ENCODE measurements at places on chromosomes 13 and 19.

DNA sequence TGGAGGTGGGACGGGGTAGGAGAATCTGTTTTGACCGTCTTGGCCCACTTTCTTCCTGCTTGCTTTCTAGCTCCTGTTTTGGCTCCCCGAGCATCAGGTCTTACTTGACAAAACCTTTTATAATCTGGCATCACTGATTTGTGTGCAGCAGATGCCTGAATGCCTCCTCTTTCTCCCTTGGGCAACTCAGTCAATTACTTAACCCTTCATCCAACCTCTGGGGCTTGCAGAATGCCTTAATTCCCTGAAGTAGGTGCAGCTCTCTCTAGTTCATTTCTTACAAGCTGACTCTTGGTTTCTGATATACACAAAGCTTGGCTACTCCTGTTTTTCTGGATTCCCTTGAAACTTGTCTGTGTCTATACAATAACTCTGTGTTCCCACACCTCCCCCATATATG lies 5.7 kb upstream of the NUP58 start:
- no peaks in the 10 kb centered on the region for H3K36me3 ChIP-seq
- no peak overlapping the region for H3K27ac ChIP-seq
- peaks cover 10% of the 10 kb centered on the region for H3K4me1 ChIP-seq
- H3K4me3 ChIP-seq: no peak overlapping the region
- H3K27me3 ChIP-seq: peaks cover 9% of the 10 kb centered on the region
- no peak for DNase-seq

DNA sequence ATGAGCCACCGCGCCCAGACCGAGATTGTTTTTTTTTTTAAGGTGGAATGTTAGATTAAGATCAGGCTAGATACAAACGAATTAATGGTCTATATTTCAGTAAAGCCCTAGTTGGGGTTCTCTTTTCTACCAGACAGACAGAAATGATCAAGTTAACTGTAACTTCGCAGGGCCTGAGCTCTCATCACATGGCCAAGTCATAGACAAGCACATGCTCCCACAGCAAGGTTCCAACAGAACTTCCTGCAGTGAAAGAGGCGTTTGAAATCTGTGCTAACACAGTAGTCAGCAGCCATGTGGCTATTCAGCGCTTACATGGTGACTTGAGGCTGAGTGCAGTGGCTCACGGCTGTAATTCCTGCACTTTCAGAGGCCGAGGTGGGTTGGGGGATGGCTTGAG lies 34.7 kb upstream of the SEMA6B start:
- H3K36me3 ChIP-seq: no peaks in the 10 kb centered on the region
- H3K27me3 ChIP-seq: peaks cover 43% of the 10 kb centered on the region
- peaks cover 7% of the 10 kb centered on the region for H3K4me1 ChIP-seq
- no peak overlapping the region for H3K27ac ChIP-seq
- no peak overlapping the region for H3K4me3 ChIP-seq
- DNase-seq: no peak

GRCh38 chr13:94313321-94313910 lies 166.1 kb downstream of the DCT start:
- no peak overlapping the region for H3K4me3 ChIP-seq
- no peaks in the 10 kb centered on the region for H3K27me3 ChIP-seq
- H3K36me3 ChIP-seq: no peaks in the 10 kb centered on the region
- peaks cover 21% of the 10 kb centered on the region for H3K4me1 ChIP-seq

- no peak for DNase-seq
- no peak overlapping the region for H3K27ac ChIP-seq
- H3K27me3 ChIP-seq: no peaks in the 10 kb centered on the region
- H3K4me3 ChIP-seq: no peak overlapping the region
- no peaks in the 10 kb centered on the region for H3K36me3 ChIP-seq
These were observed 25.5 kb upstream of the ZNF562 start for GRCh38 chr19:9700229-9700981.

- H3K27ac ChIP-seq: no peak overlapping the region
- peaks cover 2% of the 10 kb centered on the region for H3K36me3 ChIP-seq
- no peak for DNase-seq
- H3K27me3 ChIP-seq: peaks cover 12% of the 10 kb centered on the region
- H3K4me1 ChIP-seq: peaks cover 17% of the 10 kb centered on the region
These were observed 60.5 kb downstream of the SERP2 start for GRCh38 chr13:44433863-44434765.

GRCh38 chr19:49556412-49557398 lies 23.7 kb downstream of the NOSIP start:
- H3K27ac ChIP-seq: peak overlapping the region; percentile 63
- DNase-seq: peak; percentile 52
- no peaks in the 10 kb centered on the region for H3K27me3 ChIP-seq

DNA sequence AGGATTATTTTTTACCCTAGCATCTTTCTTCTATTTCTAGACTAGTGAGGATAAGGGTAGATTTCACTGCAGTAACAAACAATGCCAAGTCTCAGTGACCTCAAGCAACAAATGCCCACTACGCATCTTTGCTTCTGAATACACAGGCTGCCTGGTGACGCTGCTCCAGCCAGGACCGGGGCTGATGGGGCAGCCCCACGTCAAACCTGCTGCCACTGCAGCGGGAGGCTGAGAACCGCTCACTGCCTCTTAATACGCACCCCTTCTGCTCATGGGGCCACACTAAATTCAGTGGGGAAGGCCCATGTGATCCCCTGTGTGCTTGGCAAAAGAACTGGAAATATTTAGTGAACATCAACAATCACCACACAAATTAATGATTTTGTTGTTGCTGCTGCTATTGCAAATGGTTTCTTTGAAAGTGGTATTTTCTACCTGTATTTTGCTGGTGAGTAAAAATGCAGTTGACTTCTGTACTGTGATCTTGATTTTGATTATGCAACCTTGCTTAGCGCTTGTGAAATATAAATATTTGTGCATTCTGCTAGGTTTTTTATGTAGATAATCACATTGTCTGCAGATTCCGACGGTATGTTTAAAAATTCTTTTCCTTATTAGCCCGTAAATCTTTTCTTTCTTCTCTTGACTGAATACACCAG lies 139.5 kb upstream of the SPACA7 start:
- no peak overlapping the region for H3K4me3 ChIP-seq
- H3K36me3 ChIP-seq: no peaks in the 10 kb centered on the region
- H3K27ac ChIP-seq: no peak overlapping the region
- peaks cover 3% of the 10 kb centered on the region for H3K27me3 ChIP-seq
- DNase-seq: no peak

- H3K36me3 ChIP-seq: peaks cover 13% of the 10 kb centered on the region
- peaks cover 6% of the 10 kb centered on the region for H3K4me1 ChIP-seq
- no peak overlapping the region for H3K27ac ChIP-seq
- H3K4me3 ChIP-seq: no peak overlapping the region
- no peak for DNase-seq
These were observed 29.1 kb downstream of the SHISA2 start for GRCh38 chr13:26022538-26023292.

DNA sequence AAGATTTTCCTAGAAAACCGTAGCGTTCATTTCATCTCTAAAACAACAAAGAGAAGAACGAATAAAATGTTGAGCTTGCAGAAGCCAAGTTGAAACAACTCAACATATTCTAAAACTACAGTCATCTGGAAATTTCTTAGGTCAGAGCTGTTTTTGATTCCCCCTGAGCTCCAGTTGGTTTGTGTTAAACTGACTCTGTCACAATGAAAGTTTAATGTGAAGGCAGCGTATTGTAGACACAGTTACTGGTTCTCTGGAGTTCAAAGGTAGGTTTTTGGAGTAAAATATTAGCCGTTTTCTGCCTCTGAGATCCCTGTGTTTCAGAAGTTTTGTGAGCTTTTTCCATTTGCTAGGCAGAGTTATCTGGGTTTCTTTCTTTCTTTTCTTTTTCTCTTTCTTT lies 2.2 kb downstream of the ARHGEF7 start:
- H3K4me3 ChIP-seq: no peak overlapping the region
- H3K27me3 ChIP-seq: peaks cover 58% of the 10 kb centered on the region
- H3K27ac ChIP-seq: no peak overlapping the region
- no peaks in the 10 kb centered on the region for H3K36me3 ChIP-seq
- peaks cover 12% of the 10 kb centered on the region for H3K4me1 ChIP-seq

- H3K4me1 ChIP-seq: peaks cover 11% of the 10 kb centered on the region
- no peak overlapping the region for H3K27ac ChIP-seq
- no peaks in the 10 kb centered on the region for H3K36me3 ChIP-seq
- peaks cover 2% of the 10 kb centered on the region for H3K27me3 ChIP-seq
- H3K4me3 ChIP-seq: no peak overlapping the region
These were observed 121.6 kb upstream of the SPATA13 start for GRCh38 chr13:24038841-24039330.

GRCh38 chr19:48950159-48950558 lies 4.5 kb upstream of the BAX start:
- H3K4me1 ChIP-seq: peaks cover 7% of the 10 kb centered on the region
- H3K27ac ChIP-seq: no peak overlapping the region
- no peak for DNase-seq
- H3K27me3 ChIP-seq: no peaks in the 10 kb centered on the region
- peaks cover 2% of the 10 kb centered on the region for H3K36me3 ChIP-seq

GRCh38 chr13:33362986-33363727 lies 77.6 kb upstream of the STARD13 start:
- no peak overlapping the region for H3K4me3 ChIP-seq
- H3K36me3 ChIP-seq: no peaks in the 10 kb centered on the region
- H3K27ac ChIP-seq: no peak overlapping the region
- DNase-seq: no peak

DNA sequence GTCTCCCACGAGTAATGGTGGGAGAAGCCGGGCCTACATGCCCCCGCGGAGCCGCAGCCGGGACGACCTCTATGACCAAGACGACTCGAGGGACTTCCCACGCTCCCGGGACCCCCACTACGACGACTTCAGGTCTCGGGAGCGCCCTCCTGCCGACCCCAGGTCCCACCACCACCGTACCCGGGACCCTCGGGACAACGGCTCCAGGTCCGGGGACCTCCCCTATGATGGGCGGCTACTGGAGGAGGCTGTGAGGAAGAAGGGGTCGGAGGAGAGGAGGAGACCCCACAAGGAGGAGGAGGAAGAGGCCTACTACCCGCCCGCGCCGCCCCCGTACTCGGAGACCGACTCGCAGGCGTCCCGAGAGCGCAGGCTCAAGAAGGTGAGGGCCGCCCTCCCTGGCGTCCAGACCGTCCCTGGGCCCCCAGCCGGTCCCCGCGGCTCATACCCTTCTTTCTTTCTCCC lies 1.4 kb upstream of the USF2 start:
- peak overlapping the region; percentile 97 for H3K27ac ChIP-seq
- DNase-seq: peak; percentile 49
- H3K4me1 ChIP-seq: peaks cover 40% of the 10 kb centered on the region

GRCh38 chr13:45167611-45168554 lies 33.0 kb downstream of the KCTD4 start:
- H3K4me1 ChIP-seq: peaks cover 9% of the 10 kb centered on the region
- DNase-seq: no peak
- H3K4me3 ChIP-seq: no peak overlapping the region
- H3K27ac ChIP-seq: no peak overlapping the region
- H3K27me3 ChIP-seq: no peaks in the 10 kb centered on the region
- H3K36me3 ChIP-seq: peaks cover 24% of the 10 kb centered on the region

- peaks cover 41% of the 10 kb centered on the region for H3K36me3 ChIP-seq
- peaks cover 86% of the 10 kb centered on the region for H3K4me1 ChIP-seq
- H3K27me3 ChIP-seq: no peaks in the 10 kb centered on the region
- no peak overlapping the region for H3K4me3 ChIP-seq
- H3K27ac ChIP-seq: no peak overlapping the region
These were observed 5.4 kb downstream of the TM9SF2 start for GRCh38 chr13:99506634-99507033.

DNA sequence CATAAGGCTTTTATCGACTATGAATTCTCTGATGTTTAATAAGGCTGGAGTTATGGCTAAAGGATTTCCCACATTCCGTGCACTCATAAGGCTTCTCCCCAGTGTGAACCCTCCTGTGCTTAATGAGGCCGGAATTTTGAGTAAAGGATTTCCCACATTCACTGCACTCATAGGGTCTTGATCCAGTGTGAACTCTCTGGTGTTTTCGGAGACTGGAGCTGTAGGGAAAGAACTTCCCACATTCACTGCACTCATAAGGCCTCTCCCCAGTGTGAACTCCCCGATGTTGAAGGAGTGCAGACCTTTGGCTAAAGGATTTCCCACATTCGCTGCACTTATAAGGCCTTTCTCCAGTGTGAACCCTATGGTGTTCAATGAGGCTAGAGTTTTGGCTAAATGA lies 7.4 kb downstream of the ZNF154 start:
- H3K4me3 ChIP-seq: no peak overlapping the region
- DNase-seq: no peak
- no peak overlapping the region for H3K27ac ChIP-seq
- no peaks in the 10 kb centered on the region for H3K27me3 ChIP-seq
- peaks cover 7% of the 10 kb centered on the region for H3K4me1 ChIP-seq

- no peak for DNase-seq
- no peaks in the 10 kb centered on the region for H3K27me3 ChIP-seq
- peaks cover 2% of the 10 kb centered on the region for H3K36me3 ChIP-seq
- H3K4me1 ChIP-seq: peaks cover 40% of the 10 kb centered on the region
These were observed 24.0 kb downstream of the MPND start for GRCh38 chr19:4367336-4367723.

- no peak overlapping the region for H3K4me3 ChIP-seq
- no peaks in the 10 kb centered on the region for H3K4me1 ChIP-seq
- no peak overlapping the region for H3K27ac ChIP-seq
- no peaks in the 10 kb centered on the region for H3K27me3 ChIP-seq
- H3K36me3 ChIP-seq: peaks cover 17% of the 10 kb centered on the region
These were observed 165.2 kb downstream of the TDRD3 start for GRCh38 chr13:60562096-60562780.

- DNase-seq: no peak
- peaks cover under 1% of the 10 kb centered on the region for H3K27me3 ChIP-seq
- H3K4me3 ChIP-seq: no peak overlapping the region
- no peaks in the 10 kb centered on the region for H3K36me3 ChIP-seq
- H3K27ac ChIP-seq: peak overlapping the region; percentile 42
These were observed 12.7 kb upstream of the KANK2 start for GRCh38 chr19:11209839-11210655.

- peaks cover 2% of the 10 kb centered on the region for H3K27me3 ChIP-seq
- H3K4me3 ChIP-seq: no peak overlapping the region
- H3K27ac ChIP-seq: no peak overlapping the region
These were observed 26.3 kb upstream of the KATNAL1 start for GRCh38 chr13:30333616-30334015.

GRCh38 chr13:42544246-42544926 lies 29.6 kb upstream of the TNFSF11 start:
- H3K27me3 ChIP-seq: no peaks in the 10 kb centered on the region
- no peaks in the 10 kb centered on the region for H3K36me3 ChIP-seq
- no peak overlapping the region for H3K27ac ChIP-seq
- no peak for DNase-seq
- H3K4me3 ChIP-seq: no peak overlapping the region

DNA sequence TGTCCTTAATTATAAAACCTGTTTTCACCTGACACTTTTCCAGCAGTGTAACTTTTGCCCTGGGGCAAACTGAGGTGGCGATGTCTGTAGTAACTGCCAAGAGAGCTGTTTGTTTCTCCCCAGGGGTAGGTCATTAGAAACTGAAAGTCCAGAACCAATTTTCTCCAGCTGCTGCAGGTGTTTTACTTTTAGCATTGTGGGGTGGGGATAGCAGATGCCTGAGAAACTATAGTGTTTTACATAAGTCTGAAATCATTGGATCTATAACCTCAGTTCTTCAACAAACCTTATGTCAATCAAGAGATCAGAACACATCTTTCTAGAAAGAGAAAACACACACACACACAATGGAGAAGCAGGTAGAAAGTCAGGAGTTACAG lies 92.7 kb downstream of the LHFPL6 start:
- no peaks in the 10 kb centered on the region for H3K36me3 ChIP-seq
- no peak overlapping the region for H3K4me3 ChIP-seq
- no peak overlapping the region for H3K27ac ChIP-seq
- H3K27me3 ChIP-seq: peaks cover 11% of the 10 kb centered on the region
